ENCODE measurements at places on chromosomes 6 and 20.

- no peak for DNase-seq
These were observed 43.2 kb upstream of the ADGRF5 start for GRCh38 chr6:46964716-46965519.

- DNase-seq, result no peak
These were observed 105.9 kb downstream of the TRERF1 start for GRCh38 chr6:42345696-42346416.

DNA sequence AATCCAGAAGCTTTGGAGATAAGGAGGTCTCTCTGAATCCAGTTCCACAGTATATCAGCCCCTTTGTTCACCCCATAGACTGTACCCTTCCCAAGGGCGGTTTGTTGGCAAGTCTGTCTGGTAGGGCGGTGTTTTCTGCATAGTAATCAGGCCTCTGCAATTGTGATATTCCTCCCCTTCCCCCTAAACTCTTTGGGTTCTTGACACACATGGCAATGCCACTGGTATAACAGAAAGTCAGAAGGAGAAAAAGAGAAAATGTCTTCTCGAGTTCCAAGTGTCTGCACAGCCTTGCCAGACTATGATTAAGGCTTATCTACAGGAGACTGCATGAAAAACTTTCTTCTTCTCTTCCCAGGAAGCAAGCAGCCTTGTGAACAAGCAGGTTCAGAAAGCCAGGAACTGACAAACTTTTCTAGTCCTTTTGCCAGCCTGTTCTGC lies 45.6 kb downstream of the FOXO3 start:
- no peak for DNase-seq

GRCh38 chr6:53979468-53980067 lies 131.7 kb upstream of the MLIP start:
- no peak for DNase-seq

DNA sequence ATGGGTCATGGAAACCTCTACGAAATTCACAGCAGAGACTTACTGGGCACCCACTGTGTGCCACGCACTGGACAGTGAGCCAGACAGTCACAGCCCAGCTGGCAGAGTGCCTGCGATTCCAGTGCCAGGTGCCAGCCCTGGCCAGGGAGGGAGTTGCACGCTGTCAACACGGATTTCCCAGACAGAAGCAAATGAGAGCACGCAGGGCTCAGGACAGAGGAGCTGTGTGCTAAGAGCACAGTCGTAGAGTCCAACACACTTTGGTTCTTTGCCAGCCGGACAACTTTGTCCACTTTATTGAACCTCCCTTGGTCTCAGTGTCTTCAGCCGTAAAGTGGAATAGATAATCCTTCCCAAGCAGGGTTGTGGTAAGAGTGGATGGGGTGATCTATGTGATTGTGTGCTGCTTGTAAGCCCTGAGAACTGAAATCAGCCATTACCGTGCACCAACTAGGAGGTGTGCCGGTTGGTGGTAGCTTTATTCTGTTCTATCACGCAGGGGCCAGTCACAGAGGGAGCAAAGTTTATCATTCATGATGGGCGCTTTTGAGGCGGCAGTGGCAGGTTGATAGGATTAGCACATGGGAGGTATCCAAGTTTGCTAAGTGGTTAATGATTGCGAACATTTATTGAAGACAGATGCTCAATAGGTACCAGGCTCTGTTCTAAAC lies 40.6 kb downstream of the SIRPA start:
- DNase-seq, result no peak

DNA sequence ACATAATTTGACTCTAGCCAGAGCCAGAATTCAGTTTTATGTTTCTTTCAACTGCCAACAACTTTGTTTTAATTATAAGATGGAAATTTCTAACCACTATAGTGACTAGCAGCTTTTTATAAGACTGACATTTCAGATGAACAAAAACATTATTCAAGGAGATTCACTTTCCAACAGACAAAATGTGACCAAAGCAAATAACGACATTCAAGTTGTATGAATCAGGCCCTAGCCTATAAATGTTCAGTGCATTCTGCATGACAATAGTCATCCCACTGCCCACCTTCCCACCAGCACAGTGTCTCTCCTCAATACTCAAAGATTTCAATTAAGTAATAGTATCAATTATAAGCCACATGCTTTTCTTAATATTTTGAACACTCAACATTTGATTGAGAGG lies 200.7 kb downstream of the KHDC1L start:
- DNase-seq, result no peak

DNA sequence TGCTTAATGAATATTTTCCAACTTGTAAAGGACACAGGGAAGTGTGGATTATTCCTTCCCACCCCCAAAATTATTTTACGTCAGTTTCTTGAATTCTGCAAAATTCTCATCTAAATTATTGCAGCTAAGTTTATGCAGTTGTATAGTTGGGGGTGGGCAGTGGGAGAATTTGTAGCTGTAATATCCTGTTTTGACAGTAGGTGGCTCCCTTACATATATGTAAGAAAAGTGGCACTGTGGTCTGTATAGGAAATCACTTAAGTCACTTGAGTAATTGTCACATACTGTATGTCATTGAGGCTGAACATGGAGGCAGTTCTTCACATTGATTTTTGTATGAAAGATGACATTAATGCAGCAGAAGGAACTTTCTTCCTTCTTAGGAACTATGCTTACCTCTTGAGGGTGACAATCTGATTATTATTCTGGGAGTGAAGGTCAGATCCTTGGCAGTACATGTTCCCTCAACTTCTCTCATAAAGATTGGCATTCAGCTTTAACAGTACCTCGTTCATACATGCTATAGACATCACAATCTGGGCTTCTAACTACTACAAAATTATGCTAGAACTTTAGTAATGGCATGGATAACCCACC lies 14.6 kb upstream of the CFAP206 start:
- DNase-seq, result no peak

GRCh38 chr6:44712353-44713111 lies 325.0 kb downstream of the CDC5L start:
- DNase-seq, result no peak

- DNase-seq, result no peak
These were observed 429.4 kb downstream of the TFAP2A start for GRCh38 chr6:9985481-9985880.

DNA sequence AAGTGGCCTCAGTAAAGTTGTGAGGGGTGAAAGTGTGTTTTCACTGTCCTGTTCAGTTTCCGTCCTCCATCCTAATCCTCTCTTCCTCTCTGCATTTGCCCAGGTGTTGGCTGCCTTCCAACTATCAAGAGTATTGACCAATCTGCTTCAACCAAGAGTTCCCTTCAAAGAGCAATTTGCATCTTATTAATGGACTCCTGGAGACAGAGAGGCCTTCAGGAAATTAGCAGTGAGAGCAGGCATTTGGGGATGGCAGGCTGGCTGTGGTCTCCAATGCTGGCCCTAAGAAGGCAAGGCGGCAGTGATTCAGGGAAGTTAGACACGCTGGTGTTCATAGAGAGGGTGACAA lies 77.2 kb downstream of the GPR6 start:
- no peak for DNase-seq

GRCh38 chr6:22023937-22024336 lies 272.9 kb downstream of the PRL start:
- DNase-seq, result no peak

DNA sequence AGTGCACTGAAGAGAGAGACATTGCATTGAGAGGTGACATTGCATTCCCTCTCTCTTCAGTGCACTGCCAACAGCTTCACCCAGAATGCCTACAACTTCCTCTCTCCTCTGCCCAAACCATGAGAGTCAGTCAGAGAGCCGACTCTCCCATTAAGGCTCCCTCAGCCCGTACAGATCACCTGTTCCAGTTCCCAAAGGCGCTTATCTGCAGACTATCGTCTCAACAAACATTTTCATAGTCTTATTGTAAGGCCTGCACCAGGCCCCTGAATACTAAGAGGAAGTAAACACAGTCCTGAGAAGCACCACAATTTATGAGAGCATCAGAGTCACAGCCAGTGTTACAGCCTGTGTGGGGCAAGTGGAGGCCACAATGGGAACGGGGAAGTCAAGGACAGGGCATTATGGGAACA lies 53.7 kb downstream of the GFOD1 start:
- DNase-seq, result no peak

DNA sequence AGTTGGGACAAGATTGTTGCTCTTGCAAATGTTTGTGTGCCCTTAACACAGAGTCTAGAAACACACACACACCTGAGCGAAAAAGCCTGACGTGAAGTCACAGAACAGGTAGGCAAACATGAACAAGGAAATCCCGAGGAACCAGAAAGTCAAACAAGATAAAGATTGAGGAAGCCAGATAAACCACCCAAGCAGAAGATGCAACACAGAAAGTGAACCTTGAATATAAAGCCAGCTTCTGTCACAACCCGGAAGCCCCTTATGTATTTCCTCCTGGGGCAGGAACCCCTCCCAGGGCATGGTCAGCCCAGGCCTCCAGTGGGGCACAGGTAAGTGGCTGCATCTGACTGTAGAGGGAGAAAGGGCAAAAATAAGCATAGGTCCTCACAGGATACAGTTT lies 158.2 kb upstream of the SUPT3H start:
- DNase-seq, result no peak
